ENCODE measurements at places on chromosomes 6 and 20.

DNA sequence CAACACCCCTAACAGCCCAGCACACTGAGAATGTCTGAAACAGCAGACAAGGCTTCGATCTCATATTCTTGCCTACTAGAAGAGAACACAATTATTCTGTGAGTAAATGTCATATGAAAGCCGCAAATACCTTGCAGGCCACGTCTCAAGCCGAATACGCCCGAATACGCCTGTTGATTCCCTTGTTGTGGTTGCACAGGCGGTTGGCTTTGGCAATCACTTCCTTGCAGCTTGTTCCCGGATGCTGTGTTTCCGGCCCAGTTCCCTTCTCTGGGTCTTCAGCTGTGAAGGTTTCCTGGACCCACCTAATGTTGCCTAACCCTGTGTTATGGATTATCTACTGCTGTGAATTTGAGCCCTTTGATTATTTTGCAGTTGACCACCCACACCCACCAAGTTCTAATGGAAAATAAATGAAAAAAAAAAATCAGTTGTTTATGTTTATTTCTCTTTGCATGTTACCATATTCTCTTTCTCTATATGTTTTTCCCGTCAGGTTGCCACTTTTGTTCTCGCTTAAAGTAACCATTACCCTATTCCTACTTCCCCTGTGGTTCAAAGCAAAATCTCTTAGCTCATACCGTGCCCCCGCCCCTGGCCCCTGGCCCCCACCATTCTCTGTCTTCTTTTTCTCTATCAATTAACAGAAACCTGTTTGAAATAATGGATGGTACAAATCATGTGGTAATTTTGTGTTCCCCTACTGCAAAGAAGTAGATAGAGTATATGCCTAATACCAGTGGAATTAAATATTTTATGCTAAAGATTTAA lies 172.4 kb downstream of the ADGB start:
- peak; percentile 1 for DNase-seq

DNA sequence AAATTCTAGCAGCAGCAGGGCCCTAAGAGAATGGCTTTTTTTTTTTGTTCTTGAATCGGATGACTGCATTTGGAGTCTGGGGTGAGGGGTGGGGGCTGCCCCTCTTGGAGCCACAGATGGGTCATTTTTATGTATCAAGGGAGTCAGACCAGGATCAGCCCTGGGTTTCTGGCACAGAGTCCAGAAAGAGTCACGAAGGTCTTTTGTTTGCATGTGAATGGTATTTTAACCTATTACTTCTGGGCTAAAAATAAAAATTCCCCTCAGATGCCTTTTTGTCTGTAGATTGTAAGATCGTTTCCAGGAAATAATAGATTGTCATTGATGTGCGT lies 72.5 kb downstream of the PHACTR3 start:
- DNase-seq: no peak

- DNase-seq: no peak
Observed at GRCh38 chr6:14762077-14762476, 483.8 kb upstream of the JARID2 start.

DNA sequence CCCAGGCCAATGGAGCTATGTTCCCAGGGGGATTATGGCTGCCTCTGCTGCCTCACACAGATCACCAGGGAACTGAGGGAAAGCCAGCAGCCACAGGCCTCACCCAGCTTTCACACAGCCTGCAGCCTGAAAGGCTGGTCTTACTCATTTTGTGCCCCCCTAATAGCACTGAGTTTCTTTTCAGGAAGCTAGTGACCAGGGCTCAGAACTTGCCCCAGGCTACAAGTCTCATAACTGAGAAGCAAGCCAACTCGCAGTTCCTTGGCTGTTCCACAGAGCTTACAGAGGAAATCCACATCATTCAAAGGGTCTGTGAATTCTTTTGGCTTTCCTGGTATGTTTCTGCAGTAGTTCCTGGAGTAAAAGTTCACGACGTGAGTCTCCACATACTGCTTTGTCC lies 524.8 kb upstream of the GJE1 start:
- DNase-seq: no peak

- DNase-seq: no peak
Observed at GRCh38 chr20:37413023-37413334, 67.0 kb downstream of the SRC start.

- DNase-seq: no peak
Observed at GRCh38 chr6:54987633-54988290, 141.2 kb downstream of the FAM83B start.

DNA sequence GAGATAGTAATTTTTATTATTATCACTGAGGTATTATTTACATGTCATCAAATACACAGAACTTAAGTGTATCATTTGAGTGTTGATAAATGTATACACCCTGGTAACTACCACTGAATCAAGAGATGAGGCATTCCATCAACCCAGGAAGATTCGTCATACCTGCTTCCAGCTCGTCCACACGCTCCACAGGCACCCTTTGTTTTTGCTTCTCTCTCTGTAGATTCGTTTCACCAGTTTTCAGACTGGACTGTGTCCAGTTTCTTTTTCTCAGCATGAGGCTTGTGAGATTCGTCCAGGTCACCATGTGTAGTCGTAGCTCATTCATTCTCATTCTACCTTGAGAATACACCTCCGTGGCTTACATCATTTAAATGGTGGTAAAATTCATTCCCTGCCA lies 64.5 kb downstream of the BFSP1 start:
- no peak for DNase-seq

DNA sequence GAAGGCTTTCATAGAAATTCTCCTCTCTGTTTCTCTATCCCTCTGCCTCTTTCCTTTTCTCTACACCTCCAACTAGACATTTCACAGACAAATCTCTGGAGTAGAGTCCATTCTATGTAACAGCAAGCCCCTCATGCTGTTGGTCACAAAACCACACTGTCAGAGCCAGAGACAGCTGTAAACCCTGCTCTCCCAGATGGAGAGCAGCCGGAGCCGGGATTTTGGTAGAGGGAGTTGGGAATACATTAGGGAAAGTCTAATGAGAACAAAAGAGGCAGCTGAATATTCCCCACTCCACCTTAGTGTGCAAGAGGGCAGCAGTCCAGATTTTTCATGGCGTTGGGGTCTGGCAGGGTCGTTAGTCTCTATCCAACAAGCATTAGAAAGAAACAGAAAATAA lies 68.3 kb upstream of the EDN1 start:
- DNase-seq: no peak

GRCh38 chr6:31580807-31581433 lies 1.3 kb downstream of the LTB start:
- DNase-seq: peak; percentile 75

DNA sequence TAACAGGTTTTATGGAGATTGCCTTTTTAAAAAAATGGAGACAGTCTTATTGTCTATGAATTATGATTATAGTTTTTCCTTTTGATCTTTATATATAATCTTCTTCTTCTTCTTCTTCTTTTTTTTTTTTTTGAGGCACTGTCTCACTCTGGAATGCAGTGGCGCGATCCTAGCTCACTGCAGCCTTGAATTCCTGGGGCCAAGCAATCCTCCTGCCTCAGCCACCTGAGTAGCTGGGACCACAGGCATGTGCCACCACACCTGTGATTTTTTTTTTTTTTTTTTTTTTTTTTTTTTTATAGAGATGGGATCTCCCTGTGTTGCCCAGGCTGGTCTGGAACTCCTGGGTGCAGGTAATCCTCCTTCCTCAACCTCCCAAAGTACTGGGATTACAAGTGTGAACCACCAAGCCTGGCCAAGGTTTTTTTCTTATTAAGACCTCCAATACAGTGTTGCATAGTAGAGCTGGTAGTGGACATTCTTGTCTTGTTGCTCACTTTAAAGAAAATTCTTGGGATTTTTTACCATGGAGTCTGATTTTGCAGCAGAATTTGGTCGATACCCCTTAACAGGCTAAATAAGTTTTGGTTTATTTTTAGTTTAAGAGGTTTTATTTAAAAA lies 46.5 kb downstream of the STK4 start:
- no peak for DNase-seq

- no peak for DNase-seq
Observed at GRCh38 chr6:166678426-166678825, 51.4 kb upstream of the RPS6KA2 start.

DNA sequence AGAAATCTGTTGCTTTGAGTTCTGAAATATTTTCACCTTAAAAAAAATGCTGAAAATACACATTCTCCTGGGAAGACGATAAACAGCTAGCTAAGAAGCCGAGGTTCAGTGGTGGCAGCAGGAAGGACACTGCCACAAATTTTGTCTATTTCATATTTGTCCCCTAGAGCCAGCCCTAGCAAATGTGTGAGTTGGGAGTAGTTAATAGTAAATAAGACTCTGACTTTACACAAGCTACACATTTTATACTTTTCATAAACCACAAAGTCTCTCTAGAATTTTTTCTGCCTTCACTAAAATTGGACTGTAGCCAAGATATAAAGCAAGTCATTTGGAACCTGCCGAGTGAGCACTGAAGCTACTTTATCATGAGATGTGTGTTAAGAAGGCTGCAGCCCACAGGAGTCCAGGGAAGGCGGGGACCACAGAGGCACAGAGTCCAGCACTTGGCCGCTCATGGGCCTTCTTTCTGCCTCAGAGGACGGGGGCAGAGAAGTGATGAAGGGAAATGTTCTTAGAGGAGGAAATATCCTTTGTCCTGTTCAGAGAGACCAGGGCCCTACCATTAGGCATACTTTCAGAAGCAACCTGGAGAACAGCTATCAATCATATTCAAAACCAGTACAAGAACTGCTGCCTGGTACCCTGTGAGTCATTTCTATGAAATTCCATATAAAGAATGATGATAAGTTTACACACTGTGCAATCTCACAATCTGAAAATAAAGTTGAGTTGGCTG lies 241.7 kb upstream of the TAB2 start:
- no peak for DNase-seq

All from activated CD8-positive, alpha-beta memory T cell treated with anti-CD3 and anti-CD28 coated beads for 4 hours (primary cell).